ENCODE measurements at places on chromosomes 11 and 22.

GRCh38 chr22:37010976-37011375, 8.3 kb downstream of the TST start:
- no peak for DNase-seq

DNA sequence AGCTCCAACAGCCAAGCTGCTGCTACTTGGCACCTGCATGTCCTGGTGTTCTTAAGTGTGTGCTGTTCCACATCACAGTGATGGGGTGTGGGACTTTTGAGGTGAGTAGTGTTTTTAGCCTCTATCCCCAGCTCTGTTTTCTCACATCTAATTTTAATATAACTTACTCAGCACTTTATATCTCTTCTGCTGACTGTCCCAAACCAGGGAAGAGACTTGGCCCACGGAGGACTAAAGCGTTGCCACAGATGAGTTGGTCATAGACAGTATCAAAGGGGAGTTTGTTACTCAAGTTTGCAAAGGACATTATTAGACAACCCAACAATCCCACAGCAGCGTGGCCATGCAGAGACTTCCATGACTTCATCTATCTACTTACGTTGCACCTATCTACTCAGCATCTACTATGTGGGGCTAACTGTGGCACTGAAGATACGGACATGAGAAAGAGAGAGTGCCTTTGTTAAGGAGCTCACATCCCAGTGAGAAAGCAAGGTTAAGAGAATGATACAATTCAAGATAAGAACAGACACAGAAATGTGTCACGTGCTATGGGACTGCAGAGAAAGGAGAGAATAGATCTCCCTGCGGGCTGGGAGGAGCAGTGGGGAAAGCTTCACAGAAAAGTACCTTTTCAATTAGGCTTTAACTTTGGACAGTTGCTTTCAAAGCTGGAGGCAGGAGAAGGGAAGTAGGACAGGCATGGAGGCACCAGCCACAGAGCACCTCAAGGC, 82.4 kb downstream of the ME3 start:
- DNase-seq, result no peak

DNA sequence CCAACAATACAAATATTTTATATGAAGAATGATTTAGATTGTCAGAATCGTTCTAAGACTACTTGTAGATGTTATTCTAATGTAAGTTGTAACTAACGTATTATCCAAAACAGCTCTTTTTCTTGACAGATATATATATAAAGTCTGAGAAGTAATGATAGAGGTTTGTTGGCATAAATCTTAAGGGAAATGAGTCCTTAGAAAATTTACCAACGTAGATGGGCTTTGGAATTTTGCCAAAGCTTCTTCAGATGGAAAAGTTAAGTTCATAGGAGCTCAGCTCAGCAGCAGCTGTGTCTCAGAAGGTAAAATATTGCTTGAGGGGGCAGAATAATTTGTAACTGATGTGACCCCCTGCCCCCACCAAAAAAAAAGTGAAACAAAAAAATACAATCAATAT, 66.7 kb downstream of the BID start:
- no peak for DNase-seq

GRCh38 chr11:74397501-74398243, 561 bp downstream of the PGM2L1 start:
- no peak for DNase-seq

DNA sequence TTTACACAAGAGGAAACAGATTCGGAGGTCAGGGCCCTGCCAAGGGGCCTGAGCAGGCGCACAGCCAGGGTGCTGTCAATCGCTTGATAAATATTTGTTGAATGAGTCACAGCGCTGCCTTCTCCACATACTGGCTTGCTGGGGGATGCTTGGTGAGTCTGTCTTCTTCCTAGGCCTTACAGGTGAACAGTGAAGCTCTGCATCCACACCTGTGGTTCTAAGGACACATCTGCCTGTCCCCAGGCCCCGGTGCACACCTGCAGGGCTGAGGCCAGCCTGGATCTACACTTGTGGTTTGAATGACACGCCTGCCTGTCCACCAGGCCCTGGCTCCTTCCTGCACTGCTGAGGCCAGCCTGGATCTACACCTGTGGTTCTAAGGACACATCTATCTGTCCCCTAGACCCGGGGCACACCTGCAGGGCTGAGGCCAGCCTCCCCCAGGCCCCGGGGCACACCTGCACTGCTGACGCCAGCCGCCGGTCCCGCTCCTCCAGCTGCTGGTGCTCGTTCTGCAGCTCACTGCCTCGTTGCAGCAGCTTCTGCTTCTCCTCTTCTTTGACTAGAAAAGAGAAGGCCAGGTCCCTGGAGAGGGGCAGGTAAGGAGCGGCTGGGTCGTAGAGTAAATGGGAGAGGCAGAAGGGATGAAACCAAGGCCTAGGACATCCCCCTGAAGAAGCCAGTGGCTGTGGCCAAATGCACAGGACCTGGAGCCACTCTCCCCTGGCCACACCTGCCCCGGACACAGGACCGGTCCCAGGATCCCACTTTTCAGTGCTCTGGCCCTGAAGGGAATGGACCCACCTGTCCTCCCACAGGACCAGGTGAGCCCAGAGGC, 124.6 kb downstream of the PHF21B start:
- no peak for DNase-seq

DNA sequence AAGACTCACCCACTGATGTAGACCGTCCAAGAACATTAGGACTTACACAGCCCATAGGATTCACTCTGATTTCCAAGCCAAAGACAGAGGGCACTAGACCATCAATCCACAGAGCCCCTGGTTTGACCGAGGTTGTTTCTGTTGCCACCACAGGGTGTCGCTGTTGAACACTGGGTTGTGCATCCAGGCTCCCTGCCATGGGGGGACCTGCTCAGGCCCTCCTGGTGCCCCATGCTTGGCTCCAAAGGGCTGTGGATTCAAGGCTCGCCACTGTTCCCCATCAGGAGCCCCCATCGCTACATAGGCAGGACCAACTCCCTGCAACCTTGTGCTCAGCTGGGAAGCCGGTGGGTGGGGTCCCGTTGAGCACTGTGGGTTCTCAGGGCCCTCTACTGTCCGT, 128.0 kb upstream of the ANO1 start:
- DNase-seq, result no peak

DNA sequence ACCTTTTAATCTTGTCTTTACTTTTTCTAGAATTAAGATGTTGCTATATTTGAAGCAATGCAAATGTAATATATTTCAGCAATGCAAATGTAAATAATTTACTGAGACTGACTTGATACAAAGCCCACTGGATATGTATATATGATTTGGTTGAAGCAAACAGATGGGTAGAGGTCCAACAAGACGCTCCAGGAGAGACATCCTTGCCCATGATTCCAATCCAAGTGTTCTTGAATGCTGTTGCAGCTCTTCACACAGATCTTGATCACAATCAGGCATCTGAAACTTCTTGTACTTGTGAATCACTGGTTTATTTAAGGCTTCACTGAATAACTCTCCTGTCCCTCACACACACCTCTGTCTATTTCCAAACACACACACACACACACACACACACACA, 507.0 kb downstream of the LRRC4C start:
- DNase-seq, result no peak

- DNase-seq, result no peak
Measured at GRCh38 chr22:26892166-26893041, 235.0 kb downstream of the MIAT start.

DNA sequence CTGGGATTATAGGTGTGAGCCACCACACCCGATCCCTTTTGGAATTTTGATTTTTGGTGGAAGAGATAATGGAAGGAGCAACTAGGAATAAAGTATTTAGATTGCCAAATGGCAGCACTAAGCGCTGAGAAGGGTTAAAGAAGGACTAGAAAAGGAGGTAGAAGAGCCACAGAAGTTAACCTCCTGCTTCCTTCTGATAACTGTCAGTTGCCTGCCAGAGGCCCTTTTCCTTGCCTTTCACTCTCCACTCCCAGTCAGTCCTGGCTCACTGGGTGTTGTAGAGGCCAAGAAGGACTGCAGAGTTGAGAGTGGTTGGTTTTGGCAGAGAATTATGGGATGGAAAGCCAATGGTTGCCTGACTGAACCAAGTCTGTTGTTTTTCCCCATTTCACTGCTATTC, 19.3 kb downstream of the ZC3H12C start:
- no peak for DNase-seq

GRCh38 chr11:75013051-75013450, 24.3 kb downstream of the NEU3 start:
- no peak for DNase-seq

GRCh38 chr11:20353829-20354434, 9.6 kb upstream of the HTATIP2 start:
- DNase-seq, result no peak

GRCh38 chr11:121514432-121515334, 61.9 kb upstream of the SORL1-AS1 start:
- DNase-seq, result no peak

- no peak for DNase-seq
Measured at GRCh38 chr22:49134076-49134475, 693.6 kb downstream of the BRD1 start.

DNA sequence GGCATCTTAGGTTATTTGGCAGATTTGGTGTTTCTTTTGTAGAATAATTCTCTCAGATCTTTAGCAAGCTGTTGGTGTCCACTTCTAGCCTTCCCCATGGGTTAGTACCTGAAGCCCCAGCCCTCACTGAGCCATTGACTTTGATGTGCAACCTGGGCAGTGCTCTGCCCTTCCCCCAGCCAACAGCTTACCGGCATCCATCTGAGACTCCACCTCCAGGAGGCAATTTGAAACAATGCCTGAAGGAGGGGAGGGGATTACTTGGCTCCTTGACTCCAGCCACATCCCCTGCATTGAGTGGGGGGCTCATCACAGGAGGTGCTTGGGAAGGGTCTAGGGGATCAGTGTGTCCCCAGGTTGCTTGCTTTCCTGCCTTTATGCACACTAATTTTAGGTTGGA, 114.8 kb downstream of the TRIM29 start:
- DNase-seq, result no peak

GRCh38 chr22:34427841-34428240, 507.6 kb upstream of the LARGE1 start:
- no peak for DNase-seq

DNA sequence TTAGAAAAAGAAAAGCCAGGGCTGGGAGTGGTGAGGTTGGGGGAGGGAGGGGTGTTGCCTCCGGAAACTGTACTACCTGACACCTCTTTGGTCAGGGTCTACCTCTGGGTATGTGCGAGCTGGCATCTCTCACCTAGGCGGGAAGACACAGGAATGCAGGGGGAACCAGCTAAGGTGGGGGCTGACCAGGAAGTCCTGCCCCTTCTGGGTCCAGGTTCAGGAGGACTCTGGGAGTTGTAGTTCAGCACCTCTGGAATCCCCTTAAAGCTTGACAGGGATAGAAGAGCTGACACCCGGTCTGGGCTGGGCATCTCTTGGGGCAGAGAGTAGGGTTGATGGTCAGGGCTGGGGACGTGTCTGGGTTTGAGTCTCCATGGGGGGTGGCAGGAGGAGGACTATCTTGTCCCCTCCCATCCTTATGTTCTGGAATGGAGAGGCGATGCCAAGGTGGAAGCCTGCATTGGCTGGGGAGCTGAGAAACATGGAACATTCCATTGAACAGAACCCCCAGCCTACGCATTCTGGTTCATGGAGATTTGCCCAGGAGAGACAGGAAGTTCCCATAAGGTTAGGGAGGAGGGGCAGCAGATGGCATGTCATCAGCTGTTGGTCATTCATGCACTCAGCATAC, 2.1 kb upstream of the KIAA1671 start:
- no peak for DNase-seq

- DNase-seq, result no peak
Measured at GRCh38 chr11:38155856-38156255, 1557.8 kb upstream of the RAG2 start.

GRCh38 chr11:127632976-127633680, 632.6 kb upstream of the KIRREL3 start:
- no peak for DNase-seq

GRCh38 chr11:26283852-26284408, 48.0 kb upstream of the ANO3 start:
- no peak for DNase-seq

DNA sequence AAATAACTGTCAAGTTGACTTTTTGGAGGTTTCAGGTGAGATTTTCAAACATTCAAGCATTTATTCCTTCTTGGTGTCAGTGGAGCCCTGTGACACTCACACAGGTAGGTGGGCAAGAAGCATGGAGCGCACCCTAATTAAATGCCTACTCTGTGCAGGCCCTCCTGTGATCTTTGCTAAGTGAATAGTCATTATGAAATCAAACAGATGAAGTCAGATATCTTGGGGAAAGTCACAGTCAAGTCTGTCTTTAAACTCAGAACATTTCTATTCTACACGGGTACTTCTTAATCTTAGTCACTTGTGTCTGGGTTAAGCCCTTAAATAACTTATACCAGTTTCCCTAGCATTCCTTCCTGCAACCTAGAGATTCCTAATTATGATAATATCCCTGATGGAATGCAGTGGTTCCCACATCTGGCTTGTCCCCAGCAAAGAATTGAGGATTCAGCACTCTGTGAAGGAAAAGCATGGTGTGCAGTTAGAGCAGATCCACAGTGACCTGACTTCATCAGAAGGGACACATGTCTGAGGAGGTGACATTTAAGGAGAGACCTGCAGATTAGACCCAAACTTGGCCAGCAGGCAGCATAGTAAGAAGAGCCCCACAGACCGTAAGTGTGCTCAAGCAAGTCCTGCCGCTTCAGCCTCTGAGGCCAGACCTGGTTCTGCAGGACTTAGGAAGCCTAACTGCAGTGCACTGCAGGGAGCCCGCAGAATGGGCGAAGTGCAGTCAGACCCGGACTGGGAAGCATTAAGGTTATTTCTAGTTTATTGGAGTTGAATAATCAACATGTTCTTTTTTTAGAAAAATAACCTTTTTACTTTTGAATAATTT, 85.3 kb upstream of the GAL start:
- DNase-seq, result no peak

- DNase-seq, result no peak
Measured at GRCh38 chr22:42376711-42377554, 55.3 kb downstream of the NFAM1 start.

- no peak for DNase-seq
Measured at GRCh38 chr11:117058761-117059261, 39.4 kb downstream of the SIK3 start.

- no peak for DNase-seq
Measured at GRCh38 chr11:134126217-134126822, 57.4 kb downstream of the JAM3 start.

DNA sequence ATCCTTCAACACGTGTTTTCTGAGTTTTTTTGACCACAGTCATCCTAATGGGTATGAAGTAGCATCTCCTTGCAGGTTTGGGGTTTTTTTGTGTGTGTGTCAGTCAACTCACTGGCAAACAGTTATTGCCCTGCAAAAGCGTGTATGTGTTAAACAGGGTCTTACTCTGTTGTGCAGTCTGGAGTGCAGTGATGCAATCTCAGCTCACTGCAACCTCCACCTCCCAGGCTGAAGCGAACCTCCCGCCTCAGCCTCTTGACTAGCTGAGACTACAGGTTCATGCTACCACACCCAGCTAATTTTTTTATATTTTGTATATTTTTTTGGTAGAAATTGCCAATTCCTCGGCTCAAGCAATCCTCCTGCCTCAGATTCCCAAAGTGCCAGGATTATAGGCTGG, 15.4 kb downstream of the CELSR1 start:
- DNase-seq, result no peak

- DNase-seq, result no peak
Measured at GRCh38 chr22:44775862-44776261, 23.5 kb downstream of the ARHGAP8 start.

- no peak for DNase-seq
Measured at GRCh38 chr11:130635937-130636630, 187.6 kb downstream of the ADAMTS15 start.

GRCh38 chr11:125211191-125211947, 46.8 kb downstream of the PKNOX2 start:
- no peak for DNase-seq

Measured in activated CD8-positive, alpha-beta memory T cell treated with anti-CD3 and anti-CD28 coated beads for 24 hours (primary cell).